ENCODE measurements at places on chromosomes 4 and X.

- no peak for DNase-seq
Measured at GRCh38 chr4:2296631-2297601, 35.0 kb upstream of the MXD4 start.

GRCh38 chr4:6990661-6991060 lies 52.5 kb upstream of the TADA2B start:
- no peak for DNase-seq

DNA sequence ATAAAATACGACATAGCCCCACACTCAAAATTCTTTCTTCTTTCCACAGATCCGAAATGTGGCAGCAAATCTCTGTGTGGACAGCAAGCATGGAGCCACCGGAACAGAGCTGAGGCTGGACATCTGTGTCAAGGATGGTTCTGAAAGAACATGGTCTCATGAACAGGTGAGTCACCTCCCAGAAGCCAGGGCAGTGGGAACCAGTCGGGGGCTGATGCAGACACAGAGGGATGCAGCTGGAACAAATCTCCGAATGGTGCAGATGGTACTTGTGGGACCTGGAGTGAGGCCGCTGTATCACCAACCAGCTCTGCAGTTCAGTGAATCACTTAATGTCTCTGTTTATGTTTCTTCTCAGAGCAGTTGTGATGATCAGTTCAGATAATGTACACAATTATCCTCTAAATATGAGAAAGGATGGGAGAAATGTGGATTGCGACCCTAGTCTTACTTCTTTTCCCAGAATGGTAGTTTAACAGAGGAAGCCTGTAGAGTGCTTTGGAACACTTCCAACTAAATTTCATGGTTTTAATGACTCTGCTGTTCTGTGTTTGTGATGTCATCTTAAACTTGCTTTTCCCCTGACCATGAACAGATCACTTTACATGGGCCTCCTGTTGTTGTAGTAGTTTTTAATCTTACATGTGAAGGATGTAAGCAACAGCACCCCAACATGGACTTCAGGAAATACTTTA lies 159.3 kb upstream of the GALNT7 start:
- DNase-seq, result no peak

GRCh38 chrX:3290561-3290960 lies 55.9 kb downstream of the MXRA5 start:
- no peak for DNase-seq

- no peak for DNase-seq
Measured at GRCh38 chr4:13399257-13399656, 84.9 kb downstream of the RAB28 start.

- peak; percentile 4 for DNase-seq
Measured at GRCh38 chrX:111098874-111099273, 2.9 kb downstream of the PAK3 start.

- DNase-seq, result no peak
Measured at GRCh38 chr4:33184657-33185290, 2464.6 kb downstream of the PCDH7 start.

- DNase-seq, result peak; percentile 48
Measured at GRCh38 chr4:95155759-95156451, 392.9 kb downstream of the UNC5C start.

- DNase-seq, result no peak
Measured at GRCh38 chr4:2416564-2417225, 1.8 kb downstream of the ZFYVE28 start.

DNA sequence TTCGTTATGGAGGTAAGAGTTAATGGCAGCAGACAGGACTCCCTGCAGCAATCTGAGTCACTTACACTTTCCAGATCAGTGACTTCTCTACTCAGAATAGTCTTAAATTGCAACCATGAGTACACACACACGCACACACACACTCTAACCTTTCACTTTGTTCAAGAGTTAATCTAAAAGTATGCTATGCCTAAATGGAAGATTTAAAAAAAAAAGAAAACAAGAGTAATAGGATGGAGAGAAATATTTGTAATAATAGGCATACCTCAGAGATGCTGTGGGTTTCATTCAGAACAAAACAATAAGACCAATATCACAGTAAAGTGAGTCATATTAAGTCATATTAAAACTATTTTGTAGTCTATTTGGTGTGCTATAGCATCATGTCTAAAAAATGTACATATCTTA lies 969.1 kb upstream of the PCDH10 start:
- DNase-seq, result no peak

DNA sequence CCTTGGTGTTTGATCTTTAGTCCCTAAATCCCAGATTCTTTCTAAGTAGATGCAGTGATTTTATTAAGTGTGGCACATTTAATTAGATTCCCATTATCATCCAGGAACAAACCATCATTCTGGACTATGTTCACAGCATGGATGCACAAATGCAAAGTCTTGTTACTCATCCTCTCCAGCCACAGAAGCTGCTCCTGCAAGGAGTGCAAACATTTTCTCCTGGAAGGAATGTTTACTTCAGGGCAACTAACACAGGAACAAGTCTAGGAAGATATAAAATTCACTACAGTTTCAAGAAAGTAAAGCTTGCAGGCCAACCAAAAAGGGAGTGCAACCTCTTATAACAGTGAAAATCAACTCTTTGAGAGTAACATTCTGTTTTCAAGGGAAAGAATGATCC lies 106.0 kb downstream of the IQCM start:
- DNase-seq, result no peak

GRCh38 chr4:77125961-77126360 lies 31.0 kb upstream of the CCNG2 start:
- DNase-seq, result no peak

- no peak for DNase-seq
Measured at GRCh38 chr4:4854649-4855295, 4.7 kb upstream of the MSX1 start.

GRCh38 chr4:110514889-110515479 lies 39.0 kb downstream of the ENPEP start:
- no peak for DNase-seq

- DNase-seq, result no peak
Measured at GRCh38 chrX:140711894-140712293, 2.3 kb downstream of the LINC00632 start.

- DNase-seq, result no peak
Measured at GRCh38 chr4:78569306-78569821, 17.8 kb downstream of the ANXA3 start.

GRCh38 chr4:56197387-56197786 lies 189.9 kb downstream of the AASDH start:
- DNase-seq, result no peak

DNA sequence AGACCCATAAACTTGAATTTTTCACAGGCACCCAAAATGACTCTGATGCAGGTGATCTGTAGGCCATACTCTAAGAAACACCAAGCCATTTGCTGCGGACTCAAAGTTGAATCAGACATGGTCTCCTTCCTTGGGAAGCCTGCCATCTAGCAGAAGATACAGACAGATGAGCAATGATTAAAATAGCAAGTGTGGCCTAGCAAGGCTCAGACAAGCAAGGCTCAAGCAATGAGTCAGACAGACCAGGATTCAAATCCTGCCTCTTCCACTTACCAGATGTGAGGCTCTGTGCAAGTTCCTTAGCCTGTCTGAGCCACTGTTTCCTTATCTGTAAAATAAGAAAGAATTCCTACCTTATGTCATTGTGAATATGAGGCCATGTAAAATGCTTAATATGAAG lies 2.3 kb downstream of the CCDC149 start:
- DNase-seq, result no peak

DNA sequence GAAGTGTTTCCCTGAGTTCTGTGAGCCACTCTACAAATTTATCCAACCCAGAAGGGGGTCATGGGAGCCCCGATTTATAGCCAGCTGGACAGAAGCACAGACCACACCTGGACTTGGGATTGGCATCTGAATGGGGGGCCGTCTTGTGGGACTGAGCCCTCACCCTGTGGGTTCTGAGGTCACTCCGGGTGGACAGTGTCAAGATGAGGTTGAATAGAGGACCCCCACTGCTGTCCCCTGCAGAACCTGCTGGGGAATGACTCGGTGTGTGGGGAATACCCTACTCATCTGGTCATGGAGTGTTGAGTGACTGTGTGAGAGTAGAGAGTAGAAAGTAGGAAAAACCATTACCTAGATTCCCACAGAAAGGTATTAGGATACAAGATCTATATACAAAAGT lies 67.5 kb downstream of the ZFYVE28 start:
- no peak for DNase-seq

- no peak for DNase-seq
Measured at GRCh38 chrX:23803931-23804381, 21.0 kb downstream of the SAT1 start.

DNA sequence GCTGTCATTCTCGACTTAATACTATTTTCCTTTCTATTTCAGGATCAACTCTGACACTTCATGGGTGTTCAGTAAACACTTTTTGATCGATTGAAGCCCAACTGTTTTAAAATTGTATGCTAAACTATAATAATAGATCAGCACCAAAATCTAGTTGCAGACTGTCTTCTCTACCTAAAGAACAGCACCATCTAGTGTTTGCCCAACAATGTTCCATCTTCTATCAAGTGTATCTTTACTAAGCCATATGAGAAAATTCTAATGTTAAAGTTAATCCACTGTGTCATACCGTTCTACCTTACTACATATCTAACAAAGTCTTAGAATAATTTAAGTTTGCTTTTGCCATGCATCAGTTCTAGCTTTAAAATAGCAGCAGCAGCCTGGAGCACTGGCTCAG lies 113.0 kb upstream of the PRDX4 start:
- peak; percentile 16 for DNase-seq

GRCh38 chrX:17081968-17082367 lies 135.5 kb downstream of the REPS2 start:
- DNase-seq, result no peak

Data from hippocampal formation (tissue), 2 donors.